Stimulated activated CD8-positive, alpha-beta memory T cell treated with anti-CD3 and anti-CD28 coated beads, Interleukin-2, amount 100 ng/mL, for 1 hour (primary cell): ENCODE measurements at places on chromosomes 4 and X.

- DNase-seq: no peak
These were observed 986 bp downstream of the MTMR8 start for GRCh38 chrX:64394059-64394873.

DNA sequence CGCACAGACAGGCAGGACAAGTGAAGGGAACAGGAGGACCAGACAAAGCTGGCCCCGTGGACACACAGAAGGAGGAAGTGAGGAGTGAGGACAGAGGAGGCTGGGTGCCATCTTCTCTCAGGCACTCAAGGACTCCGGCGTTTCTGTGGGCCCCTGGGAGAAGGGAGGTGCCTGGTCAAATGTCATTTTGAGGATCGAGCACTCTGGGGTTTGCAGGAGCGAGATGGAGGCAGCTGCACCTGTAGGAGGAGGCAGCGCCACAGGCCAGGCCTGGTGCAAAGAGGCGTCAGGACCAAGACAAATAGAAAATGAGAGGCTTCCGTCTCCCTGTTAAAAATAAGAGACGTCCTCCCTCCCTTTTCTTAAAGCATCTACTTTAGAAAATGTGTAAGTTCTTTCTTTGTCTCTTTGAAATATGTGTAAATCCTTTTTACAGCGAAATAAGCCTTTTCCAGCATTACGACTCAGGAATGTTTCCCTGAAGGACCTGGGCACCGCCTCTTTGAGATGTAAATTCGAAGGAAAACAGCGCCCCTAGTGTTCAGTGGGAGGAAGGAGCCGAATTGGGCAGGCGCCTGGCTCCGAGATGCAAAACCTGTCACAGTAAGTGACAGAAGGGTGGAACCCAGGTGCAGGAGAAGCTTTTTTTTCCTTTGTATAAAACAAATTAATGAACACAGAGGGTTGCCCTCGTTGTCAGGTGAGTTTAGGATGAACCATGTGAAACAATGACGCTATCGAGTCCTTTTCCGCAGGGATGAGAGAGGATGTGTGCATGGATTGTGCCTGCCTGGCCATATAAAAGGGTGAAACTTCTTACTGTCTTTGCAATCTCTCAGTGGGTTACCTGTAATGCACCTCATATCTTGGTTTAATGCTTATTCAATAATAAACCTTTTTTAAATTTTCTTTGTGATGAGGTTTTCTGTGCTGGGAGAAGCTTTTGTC lies 1.4 kb upstream of the C4orf50 start:
- no peak for DNase-seq

DNA sequence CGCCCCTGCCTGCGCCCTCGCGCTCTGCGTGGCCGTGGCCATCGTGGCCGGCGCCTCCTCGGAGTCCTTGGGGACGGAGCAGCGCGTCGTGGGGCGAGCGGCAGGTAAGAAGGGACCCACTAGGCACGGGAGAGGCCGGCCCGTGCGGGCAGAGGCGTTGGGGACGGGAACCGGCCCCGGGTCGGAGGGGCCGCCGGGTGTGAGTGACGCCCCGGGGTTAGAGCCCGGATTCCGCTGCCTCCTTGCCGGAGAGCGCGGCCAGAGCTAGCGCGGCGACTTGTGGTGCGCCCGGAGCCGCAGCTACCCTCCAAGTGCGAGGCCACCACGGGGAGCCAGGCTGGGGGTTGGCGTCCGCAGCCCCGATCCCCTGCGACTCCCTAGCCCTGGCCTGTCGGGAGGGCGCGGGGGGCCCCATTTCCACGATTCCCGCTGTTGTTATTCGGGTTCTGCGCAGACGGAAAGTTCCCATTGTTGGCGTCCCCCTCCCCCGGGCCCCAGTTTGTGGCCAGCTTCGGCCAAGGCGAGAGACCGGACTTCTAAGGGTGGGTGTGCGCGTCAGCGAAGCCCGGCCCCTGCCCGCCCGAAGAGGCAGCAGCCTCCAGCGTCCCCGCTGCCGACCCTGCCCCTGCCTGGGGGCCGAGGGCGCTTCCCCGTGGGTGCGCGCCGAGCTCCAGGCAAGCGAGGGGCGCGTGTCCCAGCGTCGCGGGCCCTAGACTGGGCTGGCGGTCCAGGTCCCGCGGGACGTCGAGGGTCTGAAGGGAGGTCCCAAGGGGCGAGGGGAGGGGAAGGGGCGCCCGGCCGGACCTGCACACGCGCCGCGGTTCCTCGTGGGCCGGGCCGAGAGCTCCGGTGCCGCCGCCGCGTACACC lies 1.1 kb downstream of the FGFR3 start:
- DNase-seq: no peak

GRCh38 chr4:99816545-99817308 lies at the start of gene DAPP1:
Gene DAPP1, plus strand, starts transcription at chr4:99816827. Its CDS starts 87 bp downstream, at chr4:99816914.
- DNase-seq: peak; percentile 11

GRCh38 chr4:152900395-152900794 lies 35.7 kb upstream of the FHDC1 start:
- DNase-seq: no peak

DNA sequence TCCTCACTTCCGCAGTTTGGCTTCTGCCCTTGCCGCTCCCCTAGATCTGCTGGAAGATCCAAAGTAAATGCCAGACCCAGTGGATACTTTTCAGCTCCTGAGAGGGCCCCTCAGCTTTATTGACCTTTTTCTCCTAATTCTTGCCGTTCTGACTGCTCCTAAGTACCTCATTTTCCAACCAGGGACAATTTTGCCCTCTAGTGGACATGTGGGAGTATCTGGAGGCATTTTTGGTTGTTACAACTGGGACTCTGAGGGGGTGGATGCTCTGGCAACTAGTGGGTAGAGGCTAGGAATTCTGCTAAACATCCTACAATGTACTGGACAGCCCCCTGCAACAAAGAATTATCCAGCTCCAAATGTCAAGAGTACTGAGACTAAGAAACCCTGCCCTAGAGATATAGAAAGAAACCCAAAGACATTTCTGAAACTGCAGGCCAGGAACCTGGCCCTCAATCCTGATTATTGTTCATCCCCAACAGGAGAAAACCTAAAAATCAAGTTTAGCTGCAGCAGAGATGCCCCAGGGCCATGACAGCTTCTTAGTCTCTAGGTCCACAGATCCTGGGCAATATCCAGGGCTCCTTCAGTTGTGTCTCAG lies 3.4 kb downstream of the TEX13B start:
- no peak for DNase-seq

- DNase-seq: no peak
These were observed 91.2 kb downstream of the RTL5 start for GRCh38 chrX:72040506-72040905.

DNA sequence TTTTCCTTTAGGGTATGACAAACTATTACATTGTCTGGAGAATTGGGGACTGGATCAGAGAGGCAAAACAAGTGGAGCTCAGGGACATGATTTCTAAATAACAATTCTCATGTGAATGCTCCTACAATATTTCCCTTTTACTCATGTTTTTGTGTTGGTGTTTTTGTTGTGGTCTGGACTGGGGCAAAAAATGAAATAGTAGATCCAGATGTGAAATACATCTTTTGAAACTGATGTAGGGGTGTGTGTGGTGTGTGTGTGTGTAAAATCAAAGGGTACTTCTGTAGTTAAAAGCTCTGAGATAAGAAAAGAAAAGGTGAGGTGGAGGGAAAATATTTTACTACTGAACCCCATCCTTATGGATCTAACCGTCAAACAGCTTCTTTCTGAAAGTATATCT lies 188.4 kb upstream of the RPL34 start:
- no peak for DNase-seq

DNA sequence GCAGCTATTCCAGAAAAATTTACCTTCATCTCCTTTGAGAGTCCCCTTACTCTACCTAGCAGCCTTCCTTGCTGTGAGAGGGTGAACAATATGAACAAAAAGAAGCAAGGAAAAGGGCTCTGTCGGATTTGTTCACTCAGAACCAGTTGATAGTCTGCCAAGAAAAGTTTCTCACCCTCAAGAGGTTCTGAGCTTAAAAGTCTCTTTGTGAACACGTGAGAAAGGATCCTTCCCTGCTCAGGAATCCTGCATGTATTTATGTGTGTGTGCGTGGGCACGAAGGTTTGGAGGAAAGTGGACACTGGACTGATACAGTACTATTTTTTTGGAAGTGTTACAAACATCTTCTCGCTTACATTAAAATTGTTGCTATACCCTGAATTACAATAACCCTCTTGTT lies 178.6 kb upstream of the JADE1 start:
- no peak for DNase-seq

GRCh38 chrX:3638280-3638873 lies 75.1 kb downstream of the PRKX start:
- DNase-seq: no peak

- no peak for DNase-seq
These were observed 147.6 kb downstream of the BCOR start for GRCh38 chrX:39950018-39950688.

- DNase-seq: no peak
These were observed 43.9 kb upstream of the BBS12 start for GRCh38 chr4:122688529-122689140.

GRCh38 chr4:5804656-5805055 lies 88.2 kb downstream of the CRMP1 start:
- DNase-seq: no peak

DNA sequence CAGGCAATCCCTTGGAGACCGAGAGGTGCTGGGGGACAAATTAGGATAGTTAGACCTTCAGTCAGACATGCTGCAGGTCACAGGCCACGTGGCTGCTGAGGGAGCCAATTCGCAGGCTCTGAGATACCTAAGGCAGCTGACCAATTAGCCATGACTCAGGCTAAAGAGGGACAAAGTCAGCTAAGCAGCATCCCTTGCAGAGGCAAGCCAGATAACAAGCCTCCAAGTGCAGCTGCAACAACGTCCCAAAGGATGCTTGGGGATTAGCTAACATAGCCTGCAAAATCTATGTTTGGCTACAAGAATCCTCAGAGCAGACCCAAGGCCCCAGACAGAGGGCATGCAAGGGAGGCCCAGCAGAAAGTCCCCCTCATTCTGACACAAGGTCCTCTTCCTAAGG lies 93.5 kb downstream of the SEL1L3 start:
- no peak for DNase-seq

DNA sequence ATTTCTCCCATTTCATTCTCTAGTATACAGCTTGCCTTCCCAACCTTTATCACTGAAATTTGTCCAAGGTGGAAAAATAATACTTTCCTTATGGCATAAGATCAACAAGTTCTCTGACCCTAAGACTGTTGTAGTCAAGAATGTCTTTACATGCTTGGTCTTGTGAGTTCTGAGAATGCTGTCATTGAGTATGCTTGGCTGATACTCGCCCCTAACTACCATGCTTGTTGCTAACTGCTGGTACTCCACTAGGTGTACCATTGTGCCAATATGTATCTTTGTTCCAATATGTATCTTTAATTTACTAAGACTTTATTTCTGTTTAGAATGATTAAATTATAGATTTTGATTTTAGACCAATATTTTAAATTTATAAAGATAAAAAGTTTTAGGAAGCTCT lies 796.4 kb downstream of the PCDH7 start:
- DNase-seq: no peak

DNA sequence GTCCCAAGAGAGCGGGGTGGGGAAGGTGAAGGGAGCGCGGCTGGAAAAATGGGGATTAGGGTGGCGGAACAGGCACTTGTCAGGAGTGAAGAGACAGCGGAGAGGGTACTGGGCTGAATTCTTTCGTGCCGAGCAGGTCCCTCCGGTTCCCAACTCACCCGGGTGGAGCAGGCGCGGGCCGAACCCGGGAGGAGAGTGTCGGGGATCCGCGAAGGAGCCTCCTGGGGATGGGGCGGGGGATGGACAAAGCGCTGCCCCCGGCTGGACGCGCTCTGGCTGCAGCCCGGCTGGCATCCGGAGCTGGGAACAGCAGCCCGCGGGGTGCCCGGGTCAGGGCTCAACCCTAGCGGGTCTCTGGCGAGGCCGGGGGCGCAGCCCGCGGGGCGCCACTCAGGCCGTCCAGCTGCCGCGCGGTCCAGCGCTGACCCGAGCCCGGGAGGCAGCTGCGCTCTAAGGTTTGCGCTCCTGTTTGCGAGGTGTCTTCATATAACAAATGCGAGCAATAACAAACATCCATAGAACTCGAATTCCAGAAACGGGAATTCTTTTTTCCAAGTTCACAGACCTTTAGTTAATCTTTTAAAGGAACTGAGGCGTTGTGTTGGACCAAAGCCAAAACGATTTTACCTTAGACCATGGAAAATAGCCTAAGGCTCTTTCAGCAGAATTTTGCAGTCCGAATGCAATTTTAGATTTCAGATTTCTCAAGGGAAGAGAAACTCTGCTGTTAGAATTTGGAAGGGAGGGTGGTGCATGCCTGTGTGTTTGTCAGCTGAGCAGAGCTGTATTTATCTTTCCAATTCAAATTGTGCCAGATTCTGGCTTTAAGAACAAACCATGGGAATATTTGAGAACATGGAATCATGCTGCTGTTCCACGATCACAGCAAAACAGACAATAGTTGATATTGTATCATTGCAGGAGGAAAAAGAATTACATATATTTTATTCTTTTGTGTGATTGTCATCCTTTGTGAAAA lies 744 bp downstream of the NPY5R start:
- DNase-seq: no peak

DNA sequence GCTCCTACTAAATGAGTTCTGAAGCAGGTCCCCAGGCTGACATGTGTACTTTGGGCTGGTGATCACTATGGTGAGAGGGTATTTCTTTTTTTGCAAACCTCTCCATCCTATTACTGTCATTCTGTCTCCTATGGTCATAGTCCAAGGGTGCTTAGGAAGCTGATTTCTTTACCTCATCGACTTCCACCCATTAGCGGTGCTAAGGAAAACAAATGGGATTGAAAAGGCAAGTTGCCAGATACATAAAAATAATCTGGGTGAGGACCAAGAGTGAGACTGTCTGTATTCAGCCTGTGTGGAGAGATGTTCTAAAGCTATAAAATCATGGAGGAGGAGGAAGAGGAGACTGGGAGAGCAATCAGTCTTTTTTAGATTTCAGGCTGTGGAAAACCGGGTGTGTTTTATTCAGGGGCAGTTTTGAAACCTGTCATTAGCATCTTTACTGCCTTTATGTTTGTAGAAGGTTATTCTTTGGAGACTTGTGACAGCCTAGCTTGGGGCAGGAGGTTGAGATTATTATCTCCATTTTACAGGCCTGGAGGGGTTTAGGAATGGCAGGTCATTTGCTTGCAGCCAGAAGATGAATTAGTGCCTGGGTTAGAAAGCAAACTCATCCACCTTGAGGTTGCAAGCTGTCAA lies 1.9 kb downstream of the TMEM164 start:
- no peak for DNase-seq

DNA sequence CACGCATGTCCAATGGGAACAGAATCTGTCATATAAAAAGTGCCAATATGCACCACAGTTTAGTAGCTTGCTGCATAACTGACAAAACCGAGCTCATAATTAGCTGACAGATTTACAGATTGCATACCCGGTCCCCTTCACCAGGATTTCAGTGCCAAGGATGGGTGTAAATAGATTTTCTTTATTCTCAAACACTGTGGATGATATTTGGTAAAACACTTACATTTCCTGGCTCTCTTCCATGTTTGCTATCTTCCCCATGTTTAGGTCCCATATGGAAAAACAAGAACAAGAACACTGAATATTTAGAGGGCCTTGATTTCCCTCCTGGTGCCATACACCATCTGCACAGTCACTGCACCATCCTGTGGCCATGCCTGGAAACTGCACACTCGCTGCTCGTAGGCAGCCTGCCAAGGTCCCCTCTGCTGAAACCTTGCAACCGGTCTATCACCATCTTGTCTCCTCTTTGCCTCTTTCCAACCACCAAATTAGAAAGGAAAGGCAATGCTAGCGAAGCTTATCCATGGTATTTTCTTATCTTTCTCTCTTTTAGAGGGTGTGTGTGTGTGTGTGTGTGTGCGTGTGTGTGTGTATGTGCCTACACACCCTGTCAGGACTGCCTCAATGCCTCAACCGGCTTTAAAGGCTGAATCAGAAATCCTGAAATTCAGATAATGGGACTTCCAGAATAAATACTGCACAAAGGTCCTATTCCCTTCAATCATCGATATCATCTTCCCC lies 124.2 kb upstream of the MBNL3 start:
- no peak for DNase-seq
